ENCODE measurements at places on chromosomes 3 and 15.

GRCh38 chr3:136772709-136773108 is 20.5 kb upstream of the STAG1 start:
- DNase-seq: peak; percentile 45

DNA sequence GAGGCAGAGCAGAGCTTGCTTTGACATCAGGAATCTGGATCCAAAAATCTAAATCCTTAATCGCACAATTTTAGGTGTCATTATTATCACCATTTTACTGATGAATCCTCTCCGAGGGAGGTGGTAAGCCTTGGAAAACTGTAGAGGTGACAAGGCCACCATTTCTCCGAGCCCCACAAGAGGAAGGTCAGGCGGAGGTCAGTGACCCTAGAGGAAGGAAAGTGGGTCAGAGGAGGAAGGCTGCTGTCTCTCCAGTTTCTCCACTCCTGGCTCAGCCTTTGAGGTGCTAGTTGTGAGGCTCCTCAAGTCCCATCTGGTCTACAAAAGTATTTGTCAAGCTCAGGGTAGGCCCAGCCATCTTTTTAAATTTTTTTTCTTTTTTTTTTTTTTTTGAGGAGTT is 3.2 kb downstream of the DVL3 start:
- no peak for DNase-seq

DNA sequence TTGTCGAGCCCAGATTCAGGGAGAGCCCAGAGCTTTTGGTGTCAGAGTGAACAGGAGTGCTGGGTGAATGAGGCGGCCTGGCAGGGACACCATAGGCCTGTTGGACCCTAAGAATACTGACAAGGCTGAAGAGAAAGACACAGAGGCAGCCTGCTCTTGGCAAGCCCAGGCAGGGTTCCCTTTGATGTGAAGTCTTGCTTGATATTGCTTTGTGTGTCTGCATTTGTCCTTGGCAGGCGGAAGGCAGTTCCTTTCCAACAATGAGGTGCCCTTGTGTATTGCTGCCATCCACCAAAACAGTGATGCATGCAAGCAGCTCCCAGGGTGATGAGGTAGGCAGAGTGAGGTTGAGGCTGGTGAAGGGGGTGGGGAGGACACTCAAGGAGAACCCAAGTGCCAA is 152.7 kb upstream of the TSC22D2 start:
- DNase-seq: no peak

DNA sequence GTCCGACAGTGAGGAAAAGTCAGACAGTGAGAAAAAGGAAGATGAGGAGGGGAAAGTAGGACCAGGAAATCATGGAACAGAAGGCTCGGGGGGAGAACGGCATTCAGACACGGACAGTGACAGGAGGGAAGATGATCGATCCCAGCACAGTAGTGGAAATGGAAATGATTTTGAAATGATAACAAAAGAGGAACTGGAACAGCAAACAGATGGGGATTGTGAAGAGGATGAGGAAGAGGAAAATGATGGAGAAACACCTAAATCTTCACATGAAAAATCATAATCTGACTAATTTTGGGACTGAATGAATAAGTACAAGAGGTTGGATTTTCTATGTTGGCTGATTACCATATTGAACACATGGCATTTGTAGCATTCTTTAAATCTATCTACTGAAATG is 26.2 kb downstream of the SEC62 start:
- no peak for DNase-seq

GRCh38 chr3:54294214-54294613 is 171.9 kb downstream of the CACNA2D3 start:
- DNase-seq: no peak

DNA sequence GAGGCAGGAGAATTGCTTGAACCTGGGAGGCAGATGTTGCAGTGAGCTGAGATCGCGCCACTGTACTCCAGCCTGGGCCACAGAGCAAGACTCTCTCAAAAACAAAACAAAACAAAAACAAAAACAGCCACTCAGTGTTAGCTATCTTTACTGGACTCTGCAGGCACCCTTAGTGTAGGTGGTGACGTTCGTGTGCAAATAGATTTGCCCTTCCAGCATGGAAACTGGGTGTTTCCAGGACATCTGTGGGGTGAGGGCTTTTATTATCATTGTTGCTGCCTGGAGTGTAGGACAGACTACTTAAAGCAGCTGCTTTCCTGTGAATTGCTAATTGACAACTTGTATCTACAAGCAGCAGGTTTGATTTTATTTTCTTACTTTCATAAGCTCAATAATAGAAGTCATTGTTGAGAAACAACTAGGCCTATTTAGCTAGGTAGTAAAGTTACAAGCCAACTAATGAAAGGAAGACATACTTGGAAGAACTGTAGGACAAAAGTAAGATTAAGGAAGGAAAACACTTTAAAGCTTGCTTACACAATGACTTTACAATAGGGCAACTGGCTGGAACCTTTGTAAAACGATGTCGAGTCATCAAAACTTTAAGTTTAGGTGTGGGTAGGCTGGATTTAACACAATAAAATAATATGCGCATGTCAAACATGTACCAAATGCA is 25.4 kb upstream of the SPPL2A start:
- DNase-seq: no peak

DNA sequence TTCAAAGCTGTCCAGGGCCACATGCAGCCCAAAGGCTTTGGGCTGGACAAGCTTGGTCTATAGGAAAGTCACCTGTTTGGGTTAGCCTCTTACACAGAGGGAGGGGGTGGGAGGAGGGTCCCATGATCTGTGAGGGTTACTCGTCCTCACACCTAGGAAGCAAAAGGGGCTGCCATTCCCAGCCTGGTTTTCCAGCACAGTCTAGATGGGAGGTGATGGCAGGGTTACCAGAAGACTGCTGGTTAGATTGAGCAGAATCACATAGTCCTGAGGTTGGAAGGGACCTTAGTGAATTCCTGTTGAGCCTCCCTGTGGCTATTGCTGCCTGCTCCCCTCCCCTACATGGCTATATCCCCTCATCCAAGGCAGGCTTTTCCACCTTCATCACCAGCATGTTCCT is 101.8 kb downstream of the SEMA5B start:
- DNase-seq: no peak

DNA sequence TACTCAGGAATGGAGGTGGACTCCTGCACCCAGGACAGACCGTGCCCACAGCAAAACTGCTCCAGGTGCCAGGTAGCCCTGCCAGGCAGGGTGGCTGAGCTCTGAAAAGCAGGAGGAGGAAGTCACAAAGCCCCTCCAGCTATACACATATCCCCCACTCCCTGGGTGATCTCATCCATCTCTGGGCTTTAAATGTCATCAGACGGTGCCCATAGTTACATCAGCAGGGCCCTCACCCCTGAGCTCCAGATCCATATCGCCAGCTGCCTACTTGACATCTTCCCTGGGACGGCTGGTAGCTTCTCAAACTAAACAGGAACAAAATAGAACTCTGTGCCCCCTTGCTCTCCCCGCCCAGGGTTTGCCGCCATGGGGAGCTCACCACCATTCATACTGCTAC is 87.7 kb downstream of the MEGF11 start:
- DNase-seq: no peak

- DNase-seq: no peak
These were observed 495 bp upstream of the NXPE3 start for GRCh38 chr3:101778385-101779046.

GRCh38 chr15:101039461-101039860 is 120.3 kb downstream of the LRRK1 start:
- DNase-seq: peak; percentile 22

DNA sequence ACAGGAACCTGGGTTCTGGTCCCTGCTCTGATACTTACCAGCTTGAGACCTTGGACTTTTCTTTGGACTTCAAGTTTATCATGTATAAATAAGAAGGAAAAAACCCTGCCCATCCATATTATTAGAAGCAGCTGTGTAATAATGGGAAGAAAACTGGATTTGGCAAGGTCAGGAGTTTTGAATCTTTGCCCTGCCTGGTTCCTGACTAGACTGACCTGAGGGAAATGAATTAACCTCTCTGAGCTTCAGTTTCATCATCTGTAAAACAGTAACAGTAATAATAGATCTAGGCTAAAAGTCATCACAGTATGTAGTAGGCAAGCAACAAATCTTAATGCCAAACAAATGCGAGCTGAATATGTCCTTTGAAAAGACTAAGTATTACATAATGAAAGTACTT is 68.8 kb downstream of the FSIP1 start:
- DNase-seq: peak; percentile 61

- no peak for DNase-seq
These were observed 57.9 kb downstream of the RASGRF1 start for GRCh38 chr15:79032656-79033055.

GRCh38 chr3:16216373-16216935 is 42.0 kb downstream of the GALNT15 start:
- DNase-seq: no peak

- DNase-seq: peak; percentile 75
These were observed 93.9 kb upstream of the CCDC80 start for GRCh38 chr3:112734736-112735350.

- DNase-seq: no peak
These were observed 75.7 kb downstream of the OCA2 start for GRCh38 chr15:28023422-28023821.

DNA sequence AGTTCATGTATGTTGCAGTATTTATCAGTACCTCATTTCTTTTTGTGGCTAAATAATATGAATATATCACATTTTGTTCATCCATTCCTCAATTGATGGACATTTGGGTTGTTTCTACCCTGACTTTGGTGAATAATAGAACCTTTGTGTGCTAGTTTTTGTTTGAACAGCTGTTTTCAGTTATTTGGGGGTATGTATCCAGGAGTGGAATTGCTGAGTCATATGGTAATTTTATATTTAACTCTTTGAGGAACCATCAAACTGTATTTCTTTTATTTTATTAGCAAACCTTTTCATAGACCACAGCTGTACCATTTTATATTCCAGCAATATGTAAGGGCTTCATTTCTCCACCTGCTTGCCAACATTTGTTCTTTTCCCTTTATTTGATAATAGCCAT is 38.4 kb upstream of the RBM5 start:
- peak; percentile 71 for DNase-seq

GRCh38 chr15:101724675-101725005 is 367 bp upstream of the TARS3 start:
- no peak for DNase-seq

- DNase-seq: peak; percentile 15
These were observed 69.8 kb downstream of the ISG20 start for GRCh38 chr15:88708655-88709054.

DNA sequence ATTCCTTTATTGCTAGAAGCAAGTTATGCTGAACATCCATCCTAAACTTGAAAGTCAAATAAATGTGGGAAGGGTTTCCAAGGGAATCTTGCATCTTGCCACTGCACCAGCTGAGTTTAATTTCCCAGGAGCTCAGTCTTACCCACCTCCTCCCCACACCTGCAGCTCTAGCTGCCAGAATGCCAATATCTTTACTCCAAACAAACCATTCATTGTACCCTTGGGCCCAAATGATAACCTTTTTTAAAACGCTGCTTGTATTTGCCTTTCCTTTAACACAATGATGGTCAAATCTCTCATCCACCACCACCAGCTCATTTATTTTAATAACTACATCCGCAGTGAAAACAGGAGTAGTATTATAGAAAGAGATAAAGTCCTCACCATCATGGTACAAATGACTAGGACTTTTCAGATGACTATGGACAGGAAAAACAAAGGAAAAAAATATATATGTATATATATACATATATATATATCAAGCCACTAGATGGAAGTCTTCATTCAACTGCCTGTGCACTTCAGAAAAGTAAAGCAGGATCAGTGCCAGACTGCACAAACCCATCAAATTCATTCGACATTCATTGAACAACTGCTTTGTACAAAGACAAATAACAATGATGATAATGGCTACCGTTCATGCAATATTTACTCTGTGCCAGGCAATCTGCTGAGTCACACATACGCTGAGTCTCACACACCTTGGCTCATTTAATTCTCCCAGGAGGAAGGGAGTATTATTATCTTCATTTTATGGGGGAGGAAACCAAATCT is 44.0 kb downstream of the BFSP2 start:
- DNase-seq: no peak

DNA sequence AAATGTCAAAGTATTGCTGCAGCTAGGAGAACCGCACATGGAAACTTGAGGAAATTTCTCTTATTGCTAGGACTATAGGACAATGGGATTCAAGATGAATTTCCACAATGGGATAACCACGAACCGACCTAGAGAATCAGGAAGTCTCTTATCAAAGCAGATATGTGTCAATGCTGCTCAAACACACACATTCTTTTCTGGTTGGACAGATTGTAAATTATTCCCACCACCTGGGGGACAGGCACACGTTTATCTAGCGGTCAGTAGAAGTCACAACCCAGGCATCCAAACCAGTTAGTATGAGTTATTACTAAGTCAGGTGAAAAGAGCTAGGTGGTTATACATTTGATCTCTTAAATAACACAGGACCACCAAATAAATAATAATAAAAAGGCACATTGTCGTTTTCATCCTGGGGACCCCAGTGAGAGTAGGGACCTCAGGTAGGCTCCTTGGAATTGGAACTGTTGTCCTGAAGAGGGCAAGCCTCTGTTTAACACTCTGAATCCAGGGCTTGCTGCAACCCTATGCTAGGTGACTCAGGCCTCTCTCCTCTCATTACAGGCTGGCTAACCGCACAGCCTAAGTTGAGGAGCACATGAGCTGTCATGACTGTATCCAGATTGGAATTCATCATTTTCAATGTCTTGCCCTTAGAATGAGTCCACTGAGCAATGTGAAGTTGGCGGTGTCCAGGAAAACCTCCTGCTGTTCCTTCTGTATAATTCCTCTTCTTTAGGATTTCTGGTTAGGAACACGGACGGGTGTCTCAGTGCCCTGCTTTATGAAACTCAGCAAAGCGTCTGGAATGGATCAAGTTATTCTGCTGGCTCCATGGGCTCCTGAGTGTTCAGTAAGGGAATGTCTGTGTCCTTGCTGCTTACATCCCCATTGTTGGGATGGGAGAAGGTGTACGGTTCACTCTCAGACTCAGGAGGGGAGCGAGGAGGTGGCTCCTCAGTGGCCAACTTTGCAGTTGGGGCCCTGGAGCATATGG is 59.0 kb downstream of the CLEC3B start:
- peak; percentile 93 for DNase-seq

- DNase-seq: no peak
These were observed 5.0 kb upstream of the PTPN9 start for GRCh38 chr15:75584121-75584520.

- DNase-seq: peak; percentile 94
These were observed 287.5 kb downstream of the PTPRG start for GRCh38 chr3:61848885-61849284.

- DNase-seq: no peak
These were observed 24.5 kb downstream of the C15orf39 start for GRCh38 chr15:75225951-75226732.

GRCh38 chr3:157311633-157312375 is 124.8 kb upstream of the PTX3 start:
- DNase-seq: peak; percentile 98

GRCh38 chr3:40299130-40299720 is 10.3 kb upstream of the EIF1B start:
- DNase-seq: peak; percentile 9

DNA sequence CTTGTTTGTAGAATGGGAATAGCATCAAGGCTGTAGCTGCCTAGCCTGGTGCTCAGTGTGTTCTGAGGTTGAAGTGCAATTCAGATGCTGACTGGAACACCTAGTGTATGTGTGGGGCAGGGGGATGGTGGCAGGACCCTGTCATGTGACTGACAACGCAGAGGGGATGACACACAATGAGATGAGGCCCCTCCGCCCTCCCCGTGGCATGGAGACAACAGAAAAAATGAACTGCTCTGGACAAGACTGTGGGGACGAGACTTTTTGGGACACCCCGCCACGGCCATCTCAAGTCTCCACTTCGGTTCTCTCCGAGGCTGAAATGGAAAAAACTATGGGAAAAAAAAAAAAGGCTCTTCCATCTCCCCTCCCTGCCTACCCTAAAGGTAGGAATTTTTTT is 10.4 kb upstream of the SEC13 start:
- DNase-seq: no peak

All from AG10803 (cell line).